ENCODE measurements at places on chromosomes 11 and 22.

- DNase-seq, result no peak
Observed at GRCh38 chr11:114257621-114258558, 38.3 kb upstream of the NNMT start.

DNA sequence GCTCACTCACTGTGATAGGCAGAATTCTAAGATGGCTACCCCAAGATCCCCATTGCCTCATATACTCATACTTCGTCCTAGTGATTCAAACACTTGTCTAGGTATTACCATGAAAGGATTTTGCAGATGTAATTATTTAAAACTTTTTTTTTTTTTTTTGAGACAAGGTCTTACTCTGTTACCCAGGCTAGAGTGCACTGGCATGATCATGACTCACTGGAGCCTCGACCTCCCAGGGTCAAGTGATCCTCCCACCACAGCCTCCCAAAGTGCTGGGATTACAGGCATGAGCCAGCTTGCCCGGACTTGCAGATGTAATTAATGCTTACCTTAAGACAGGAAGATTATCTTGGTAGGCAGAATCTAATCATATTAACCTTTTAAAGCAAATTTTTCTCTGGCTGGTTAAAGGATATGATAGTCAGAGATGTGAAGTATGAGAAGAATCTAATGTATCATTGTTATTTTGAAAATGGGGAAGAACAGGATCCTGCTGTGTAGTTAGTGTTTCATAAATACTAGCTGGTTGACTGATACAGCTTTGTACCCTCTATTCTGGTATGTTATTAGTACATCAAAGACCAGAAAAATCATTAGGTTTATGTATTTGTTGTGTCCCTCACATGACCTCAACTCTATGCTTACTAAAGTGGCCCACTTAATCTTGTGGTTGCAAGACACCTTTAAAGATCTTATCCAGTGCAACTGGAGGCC is 35.5 kb downstream of the C2CD3 start:
- DNase-seq, result no peak

- no peak for DNase-seq
Observed at GRCh38 chr11:132122735-132123134, 752.3 kb downstream of the NTM start.

- no peak for DNase-seq
Observed at GRCh38 chr11:726278-727220, 20.5 kb downstream of the EPS8L2 start.

GRCh38 chr22:30598986-30599385 is 7.3 kb upstream of the PES1 start:
- DNase-seq, result no peak

GRCh38 chr11:116344601-116345000 is 428.2 kb downstream of the BUD13 start:
- DNase-seq, result no peak

DNA sequence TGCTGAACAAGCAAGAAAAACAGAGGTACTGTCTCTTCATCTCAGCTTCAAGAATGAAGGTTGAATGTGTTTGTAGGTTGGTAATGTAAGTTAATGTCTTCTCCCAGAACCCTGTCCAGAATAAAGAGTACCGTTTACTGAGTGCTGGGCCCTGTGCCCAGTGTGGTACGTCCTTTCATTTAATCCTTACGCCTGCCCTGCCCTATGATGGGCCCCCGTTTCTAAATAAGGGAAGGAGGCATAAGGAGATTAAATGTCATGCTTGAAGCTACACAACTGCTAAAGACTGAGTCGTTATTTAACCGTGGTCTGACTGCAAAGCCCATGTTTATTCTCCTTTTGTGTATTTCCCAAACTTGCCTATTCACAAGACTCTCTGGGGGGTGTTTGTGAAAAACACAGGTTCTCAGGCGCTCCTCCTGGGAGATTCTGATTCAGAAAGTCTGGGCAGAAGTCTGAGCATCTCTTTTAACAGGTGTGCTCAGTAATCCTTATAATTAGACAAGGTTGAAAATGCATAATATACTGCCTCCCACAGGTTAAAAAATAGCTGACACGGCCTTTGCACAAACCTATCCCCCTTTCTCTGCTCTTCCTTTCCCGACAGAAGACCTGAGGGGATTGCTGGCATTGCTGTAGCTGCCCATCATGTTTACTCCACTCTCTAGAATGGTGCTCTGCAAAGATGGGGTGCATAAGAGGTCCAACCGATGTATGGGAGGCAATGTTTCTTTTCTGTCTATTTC is 56.3 kb upstream of the ZBTB44 start:
- no peak for DNase-seq

- DNase-seq, result no peak
Observed at GRCh38 chr11:11622340-11622706, 518 bp upstream of the GALNT18 start.

DNA sequence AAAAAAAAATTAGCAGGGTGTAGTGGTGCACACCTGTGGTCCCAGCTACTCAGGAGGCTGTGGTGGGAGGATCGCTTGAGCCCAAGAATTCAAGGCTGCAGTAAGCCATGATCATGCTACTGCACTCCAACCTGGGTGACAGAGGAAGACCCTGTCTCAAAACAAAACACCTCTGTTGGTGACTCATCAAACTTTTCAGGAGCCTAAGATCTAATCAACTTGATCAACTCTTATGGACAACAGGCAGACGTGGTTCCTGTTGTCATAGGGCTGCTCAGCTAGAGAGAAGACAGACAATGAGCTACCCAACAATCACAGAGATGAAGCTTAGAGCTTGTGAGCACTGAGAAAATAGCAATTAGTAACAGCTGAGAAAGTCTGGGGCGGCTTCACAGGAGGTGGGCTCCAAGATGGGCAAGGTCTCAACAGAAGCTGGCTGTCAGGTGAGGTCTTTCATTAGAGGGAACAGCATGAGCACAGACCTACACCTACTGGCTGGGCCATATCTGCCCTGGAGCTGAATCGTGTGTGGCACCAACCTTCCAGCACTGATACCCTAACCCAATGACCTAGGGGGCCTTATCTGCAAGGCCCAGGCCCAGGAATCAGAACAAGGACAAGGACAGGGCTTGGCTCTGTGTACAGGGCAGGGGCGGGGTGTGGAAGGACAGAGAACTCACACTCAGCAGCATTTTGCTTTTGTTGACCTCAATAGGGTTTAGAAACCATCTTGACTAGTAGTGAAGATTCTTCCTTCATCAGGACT is 7.2 kb upstream of the UCP3 start:
- DNase-seq, result no peak

DNA sequence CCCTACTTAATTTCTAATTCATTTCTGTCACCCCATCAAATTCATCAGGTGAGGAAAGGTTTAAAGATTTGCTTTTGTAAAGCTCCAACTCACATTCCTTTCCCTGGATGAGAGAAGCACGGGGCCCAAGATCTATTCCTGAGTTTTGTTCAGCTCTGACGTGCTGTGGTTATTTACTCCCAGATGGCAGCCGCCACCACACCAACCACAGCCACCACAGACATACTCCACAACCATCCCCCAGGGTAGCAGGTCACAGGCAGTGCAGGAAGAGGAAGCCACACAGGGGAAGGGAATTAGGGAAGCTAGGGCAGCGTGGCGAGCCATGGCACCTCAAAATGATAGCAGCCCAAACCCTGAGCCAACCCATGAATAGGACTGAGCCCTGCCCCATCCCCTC is 63.5 kb upstream of the CSNK2A3 start:
- no peak for DNase-seq

DNA sequence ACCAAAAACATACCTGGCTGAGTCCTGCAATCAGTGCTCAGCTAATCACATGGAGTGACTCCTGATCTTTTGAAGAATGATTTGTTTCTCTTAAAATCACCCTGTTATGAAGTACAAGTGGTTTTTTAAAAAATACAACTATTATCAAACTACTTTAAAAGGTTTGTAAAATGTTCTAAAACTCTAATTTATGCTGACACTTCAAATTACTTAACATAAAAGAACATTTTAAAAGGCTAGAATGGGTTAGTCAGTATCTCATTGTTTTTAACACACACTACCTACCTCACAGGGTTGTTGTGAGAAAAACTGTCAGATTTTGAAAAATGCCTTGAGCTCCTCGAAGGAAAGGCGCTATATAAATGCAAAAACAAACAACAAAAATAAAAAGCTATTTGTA is 33.2 kb downstream of the KMT5B start:
- DNase-seq, result no peak

DNA sequence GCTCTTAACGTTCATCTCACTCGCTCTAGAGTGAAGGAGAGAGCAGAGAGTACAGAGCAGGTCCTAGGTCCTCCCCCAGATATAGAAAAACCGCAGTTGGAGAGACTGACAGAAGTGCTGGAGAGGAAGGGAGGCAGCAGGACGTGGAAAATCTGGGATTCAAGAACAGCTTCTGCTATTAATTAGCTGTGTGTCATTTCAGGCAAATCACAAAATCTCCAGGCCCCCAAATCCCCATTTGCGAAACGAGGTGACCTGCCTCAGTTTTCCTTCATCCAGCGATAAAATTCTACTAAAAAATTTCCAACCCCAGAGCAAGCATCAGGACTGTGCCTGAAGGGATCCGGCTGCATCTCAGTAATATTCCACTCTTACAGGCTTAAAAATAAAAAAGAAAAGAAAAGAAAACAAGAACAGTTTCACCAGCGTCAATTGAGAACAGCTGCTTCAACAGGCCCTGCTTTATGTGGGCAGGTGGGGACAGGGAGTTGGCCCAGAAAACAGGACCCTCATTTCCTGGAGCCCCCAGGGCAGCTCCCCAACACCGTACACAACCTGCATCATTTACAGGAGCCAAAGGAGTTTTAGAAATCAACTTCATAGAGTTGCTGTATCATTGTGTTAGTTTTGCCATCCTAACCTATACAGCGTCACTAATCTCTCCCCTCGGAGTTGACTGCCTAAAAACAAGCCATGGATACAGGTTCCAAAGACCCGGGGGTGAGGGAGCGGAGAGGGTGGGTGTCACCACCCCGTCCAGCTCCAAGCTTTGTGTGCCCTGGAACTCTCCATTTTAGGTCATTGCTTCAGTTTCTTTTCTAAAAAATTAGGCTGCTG is 2.3 kb upstream of the MALAT1 start:
- DNase-seq, result no peak

DNA sequence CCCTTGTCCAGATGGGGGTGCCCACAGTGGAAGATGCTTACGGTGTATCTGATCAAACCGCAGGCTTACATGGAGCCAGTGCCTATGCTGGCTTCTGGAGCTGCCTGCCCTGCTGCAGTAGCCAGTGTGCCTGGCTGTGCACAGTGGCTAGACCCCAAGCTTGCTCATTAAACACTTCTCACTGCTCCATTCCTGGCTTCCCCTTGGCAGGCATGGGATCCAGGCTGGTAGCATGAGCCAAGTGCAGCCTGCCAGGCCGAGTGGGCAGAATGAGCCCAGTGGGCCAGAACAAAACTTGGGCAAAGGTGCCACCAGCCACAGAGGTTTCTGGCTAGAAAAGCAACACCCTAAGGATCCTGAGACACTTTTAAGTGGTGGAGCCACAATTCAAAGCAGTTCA is 55.4 kb upstream of the B3GNT6 start:
- DNase-seq, result no peak

DNA sequence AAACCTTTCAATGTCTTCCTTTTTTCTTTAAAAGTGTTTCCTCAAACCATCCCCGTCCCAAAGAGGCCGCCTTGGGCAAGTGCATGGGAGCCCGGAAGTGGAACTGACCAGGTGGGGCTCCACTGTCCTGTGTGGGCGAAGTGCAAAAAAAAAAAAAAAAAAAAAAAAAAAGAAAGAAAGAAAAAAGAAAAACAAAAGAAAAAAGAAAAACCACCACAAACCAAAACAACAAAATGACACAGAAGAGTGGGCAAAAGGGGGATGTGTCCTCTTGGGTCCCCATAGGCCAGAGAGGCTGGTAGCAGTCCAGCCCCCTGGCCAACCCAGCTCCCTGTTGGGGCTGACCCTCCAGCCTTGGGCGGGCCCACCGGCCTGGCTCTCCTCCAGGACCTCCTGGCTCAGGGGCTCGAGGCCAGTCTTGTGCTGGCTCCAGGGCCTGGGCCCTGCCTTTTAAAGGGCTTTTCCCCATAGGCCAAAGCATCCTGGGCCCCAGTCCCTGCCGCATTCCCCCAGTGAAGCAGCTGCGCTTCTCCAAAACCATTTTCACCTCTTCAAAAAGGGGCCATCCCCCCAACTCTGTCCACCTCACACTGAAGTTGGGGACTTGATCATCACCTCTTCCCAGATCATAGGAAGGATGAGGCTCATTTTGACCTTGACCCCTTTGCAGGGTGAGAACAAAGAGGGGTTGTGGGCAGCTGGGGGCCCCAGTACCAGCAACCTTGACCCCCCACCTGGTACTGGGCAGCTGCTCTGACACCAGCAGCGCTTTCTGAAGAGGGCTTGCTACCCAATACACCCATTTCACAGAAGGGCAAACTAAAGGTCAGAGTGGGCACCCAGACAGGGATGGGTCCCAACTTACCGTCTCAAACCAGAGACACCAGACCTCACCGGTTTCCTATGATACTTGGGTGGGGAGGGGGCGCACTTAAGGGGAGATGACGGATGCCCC is 9.4 kb downstream of the CBX6 start:
- no peak for DNase-seq

- no peak for DNase-seq
Observed at GRCh38 chr22:44645083-44645482, 56.9 kb upstream of the PRR5 start.
